Hepatocyte (in vitro differentiated cells): ENCODE measurements at places on chromosomes 5 and 9. TPM values are rescaled to one million over a fixed set of nuclear protein-coding genes. Genes with fewer than 3 reads are reported as not detected.

The FRRS1L gene
- 2.0 and 2.6 TPM in 2 replicates for polyA plus RNA-seq

The PHF24 gene
- 0.06 and 0.11 TPM in 2 replicates for polyA plus RNA-seq

The SCGB3A2 gene
- polyA plus RNA-seq: 70.6 and 84.7 TPM in 2 replicates

The CDH12 gene
- polyA plus RNA-seq: 14.0 and 15.4 TPM in 2 replicates

The ADGRV1 gene
- polyA plus RNA-seq: 81.2 and 88.3 TPM in 2 replicates

The SLC36A2 gene
- polyA plus RNA-seq: not detected in 2 replicates

The ARL10 gene
- 2.5 and 4.4 TPM in 2 replicates for polyA plus RNA-seq

The FRMPD1 gene
- polyA plus RNA-seq: 0.36 and 1.2 TPM in 2 replicates
